ENCODE measurements at places on chromosomes 11 and 22.

DNA sequence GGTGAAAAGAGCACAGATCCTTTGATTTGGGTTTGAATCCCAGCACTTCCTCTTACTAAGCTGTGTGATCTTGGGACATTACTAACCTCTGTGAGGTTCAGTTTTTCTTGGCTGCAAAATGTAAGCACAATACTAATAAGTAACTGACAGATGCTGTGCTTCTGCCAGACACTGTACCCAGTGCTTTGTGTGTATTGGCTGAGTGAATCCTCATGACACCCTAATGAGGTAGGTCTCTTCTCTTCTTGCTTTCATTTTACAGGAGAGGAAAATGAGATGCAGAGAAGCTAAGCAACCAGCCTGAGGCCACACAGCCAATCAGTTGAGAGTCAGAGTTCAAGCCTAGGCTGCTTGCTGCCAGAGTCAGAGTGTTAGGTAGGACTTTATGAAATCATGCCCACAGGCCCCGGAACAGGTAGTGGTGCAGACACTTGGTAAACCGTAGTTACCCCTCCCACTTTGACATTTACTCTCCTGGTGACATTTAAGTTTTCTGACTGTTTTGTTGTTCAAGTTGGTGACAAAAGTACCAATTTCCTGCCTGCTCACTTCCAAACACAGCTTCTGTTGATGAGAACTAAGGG lies 21.2 kb downstream of the PTPRJ start:
- no peak for DNase-seq

DNA sequence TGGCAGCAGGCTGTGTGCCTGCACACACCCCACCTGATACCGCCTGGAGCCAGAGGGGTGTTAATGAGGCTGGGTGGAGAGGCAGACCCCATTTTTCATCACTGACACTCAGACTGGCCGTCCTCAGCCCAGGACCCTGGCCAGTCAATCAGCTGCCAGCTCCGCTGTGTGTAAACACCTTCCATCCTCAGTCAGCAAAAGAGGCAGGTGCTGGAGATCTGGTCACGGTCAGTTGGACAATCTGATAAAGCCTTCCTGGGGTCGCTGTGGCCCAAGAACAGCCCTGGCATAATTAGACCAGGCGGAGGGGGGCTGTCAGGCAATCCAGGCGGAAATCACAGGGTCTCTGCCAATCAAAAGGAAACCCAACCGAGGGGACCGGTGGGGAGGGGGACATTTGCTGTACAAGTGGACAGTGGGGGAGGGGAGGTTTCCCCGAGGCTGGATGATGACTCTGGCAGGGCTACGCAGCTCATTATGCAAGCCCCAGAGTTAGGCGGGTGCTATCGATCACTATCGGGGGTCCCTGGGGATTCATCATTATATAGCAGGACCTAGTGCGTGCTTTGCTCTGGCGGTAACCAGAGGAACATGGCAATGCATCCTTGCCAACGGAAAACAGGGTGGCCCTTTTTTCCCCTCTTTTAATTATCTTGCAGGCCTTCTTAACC lies 72.9 kb downstream of the ABTB2 start:
- DNase-seq = no peak

DNA sequence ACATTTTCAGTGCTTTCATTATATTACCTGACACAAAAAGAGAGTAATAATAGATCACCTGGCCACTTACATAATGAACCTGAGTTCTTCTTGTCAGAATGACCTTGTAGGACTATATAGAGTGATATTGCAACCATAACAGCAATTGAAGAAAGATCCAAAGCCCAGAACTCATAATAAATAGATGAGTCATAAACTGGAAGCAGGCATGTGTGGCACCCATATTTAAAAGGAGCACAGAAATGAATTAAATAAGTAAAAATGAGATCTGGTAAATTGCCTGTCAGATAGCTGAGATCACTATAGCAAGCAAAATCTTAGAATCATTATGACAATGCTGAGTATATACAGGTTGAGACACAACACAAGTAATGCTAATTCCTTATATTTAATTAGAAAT lies 331.8 kb downstream of the AASDHPPT start:
- DNase-seq = no peak

- no peak for DNase-seq
Measured at GRCh38 chr11:69204246-69204940, 48.7 kb downstream of the SMIM38 start.

GRCh38 chr11:90476442-90477007 lies 253.7 kb upstream of the CHORDC1 start:
- peak; percentile 41 for DNase-seq

- no peak for DNase-seq
Measured at GRCh38 chr11:64864135-64864472, 14.3 kb downstream of the EHD1 start.

- DNase-seq = no peak
Measured at GRCh38 chr11:122320671-122321070, 204.7 kb upstream of the BLID start.

DNA sequence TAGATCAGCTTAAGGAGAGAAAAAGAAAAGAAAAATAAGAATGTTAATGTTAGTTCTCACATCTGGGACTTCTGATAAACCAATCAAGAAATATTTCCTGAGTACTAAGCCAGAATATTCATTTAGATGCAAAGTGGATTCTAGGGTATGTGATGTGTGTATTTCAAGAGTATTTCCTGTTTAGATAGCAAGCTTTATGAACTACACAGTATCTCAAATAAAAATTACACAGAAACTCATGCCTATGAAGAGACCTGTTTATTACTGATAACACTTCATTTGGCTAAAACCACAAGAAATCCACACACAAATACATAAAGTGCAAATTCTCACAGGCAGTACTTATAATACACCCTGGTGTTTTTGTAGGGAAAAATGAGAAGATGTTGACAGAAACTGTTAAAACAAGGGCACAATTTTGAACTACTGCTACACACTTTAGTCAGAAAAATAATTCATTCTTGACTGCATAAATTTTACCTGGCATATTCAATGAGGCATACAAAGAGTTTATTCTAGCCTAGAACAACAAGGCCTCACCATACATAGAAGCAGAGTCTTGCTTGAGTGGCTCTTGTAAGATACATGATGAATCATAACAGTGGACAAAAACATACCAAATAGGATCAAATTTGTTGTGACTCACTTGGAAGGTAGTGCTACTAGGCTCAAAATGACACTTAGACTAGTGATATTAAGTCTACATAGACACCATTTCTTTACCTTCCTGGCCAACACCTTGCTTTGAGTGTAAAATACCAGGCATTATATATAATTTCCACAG lies 18.8 kb upstream of the P4HA3 start:
- DNase-seq = no peak

- DNase-seq = no peak
Measured at GRCh38 chr22:27757928-27758525, 43.5 kb downstream of the MN1 start.

DNA sequence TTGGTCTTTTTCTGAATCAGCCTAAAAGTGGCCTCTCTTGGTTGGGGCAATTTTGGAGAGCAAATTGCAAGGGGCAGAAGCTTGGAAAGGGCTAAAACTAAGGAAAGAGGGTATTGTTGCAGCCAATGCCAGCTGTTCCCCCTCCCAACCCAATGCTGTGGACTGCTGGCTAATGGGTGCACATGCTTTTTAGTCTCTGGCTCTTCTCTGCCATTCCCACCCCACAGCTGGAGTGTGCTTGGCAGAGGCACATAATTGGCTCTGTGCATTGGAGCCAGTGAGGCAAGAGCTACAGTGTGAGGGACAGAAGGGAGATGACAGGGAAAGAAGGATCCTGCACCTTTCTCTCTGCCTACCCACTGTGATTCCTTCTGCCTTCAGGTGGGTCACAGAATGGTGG lies 140.0 kb downstream of the NECTIN1 start:
- no peak for DNase-seq

- DNase-seq = no peak
Measured at GRCh38 chr11:130560000-130560780, 111.7 kb downstream of the ADAMTS15 start.

GRCh38 chr11:134639586-134640330 lies 227.7 kb upstream of the B3GAT1 start:
- DNase-seq = peak; percentile 36

DNA sequence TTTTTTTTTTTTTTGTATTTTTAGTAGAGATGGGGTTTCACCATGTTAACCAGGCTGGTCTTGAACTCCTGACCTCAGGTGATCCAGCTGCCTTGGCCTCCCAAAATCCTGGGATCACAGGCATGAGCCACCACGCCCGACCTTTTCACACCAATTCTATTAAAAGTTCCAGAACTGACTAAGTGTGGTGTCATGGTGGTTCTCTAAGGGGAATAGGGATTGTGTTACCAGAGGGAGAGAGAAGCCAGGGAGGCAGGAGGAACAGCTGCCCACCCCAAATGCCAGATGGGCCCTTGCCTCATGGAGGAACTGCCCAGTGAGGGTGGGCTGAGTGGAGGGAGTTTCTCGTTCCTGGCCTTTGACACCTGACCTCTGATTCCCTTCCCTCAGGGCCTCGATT lies 5.9 kb downstream of the RPS6KA4 start:
- DNase-seq = no peak

- no peak for DNase-seq
Measured at GRCh38 chr11:65131895-65132237, 2.5 kb downstream of the SYVN1 start.

- no peak for DNase-seq
Measured at GRCh38 chr11:128451652-128452470, 135.5 kb downstream of the ETS1 start.

DNA sequence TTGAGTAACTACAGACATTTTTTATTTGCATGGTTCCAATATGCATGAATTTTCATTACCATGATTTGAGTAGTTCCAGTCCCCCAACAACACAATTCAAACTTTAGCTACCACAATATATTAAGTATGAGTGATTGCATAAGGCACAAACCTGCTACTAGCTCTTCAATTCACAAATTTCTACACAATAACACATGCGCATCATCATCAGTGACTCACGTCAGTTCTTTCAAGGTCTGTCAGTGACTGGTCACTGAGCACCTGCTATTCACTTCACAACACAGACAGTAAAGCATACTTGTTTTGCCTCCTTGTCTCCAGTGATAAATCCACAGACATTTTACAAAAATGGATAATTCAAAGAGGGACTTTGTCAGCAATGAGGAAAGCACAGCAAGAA lies 435.1 kb upstream of the CCDC90B start:
- peak; percentile 13 for DNase-seq

- peak; percentile 85 for DNase-seq
Measured at GRCh38 chr11:118263695-118264568, at the start of gene MPZL2. MPZL2 (minus strand) TSS chr11:118264297; CDS start chr11:118264153, 144 bp downstream.

- DNase-seq = no peak
Measured at GRCh38 chr11:74550991-74551753, 41.2 kb upstream of the POLD3 start.
